ENCODE measurements at places on chromosomes 5 and 9.

GRCh38 chr9:20262611-20263010, 359.7 kb downstream of the MLLT3 start:
- DNase-seq: no peak

GRCh38 chr5:149445739-149446369, 66.8 kb upstream of the IL17B start:
- no peak for DNase-seq

DNA sequence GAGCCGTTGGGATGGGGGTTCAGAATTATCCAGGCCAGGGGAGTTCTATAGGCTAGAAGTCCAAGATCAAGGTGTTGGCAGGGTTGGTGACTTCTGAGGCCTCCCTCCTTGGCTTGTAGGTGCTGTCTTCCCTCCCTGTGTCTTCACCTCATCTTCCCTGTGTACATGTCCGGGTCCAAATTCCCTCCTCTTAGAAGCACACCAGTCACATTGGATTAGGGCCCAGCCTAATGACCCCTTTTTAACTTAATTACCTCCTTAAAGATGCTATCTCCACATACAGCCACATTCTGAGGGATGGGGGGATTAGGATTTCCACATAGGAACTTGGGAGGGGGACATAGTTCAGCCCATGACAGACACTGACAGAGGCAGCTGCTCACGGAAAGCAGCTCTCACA, 12.1 kb downstream of the LRSAM1 start:
- DNase-seq: no peak

- DNase-seq: no peak
Observed at GRCh38 chr9:118439441-118439840, 735.2 kb downstream of the TLR4 start.

GRCh38 chr9:95499847-95500246, 16.9 kb downstream of the PTCH1 start:
- DNase-seq: no peak

- no peak for DNase-seq
Observed at GRCh38 chr5:100518377-100518776, 16.8 kb upstream of the FAM174A start.

DNA sequence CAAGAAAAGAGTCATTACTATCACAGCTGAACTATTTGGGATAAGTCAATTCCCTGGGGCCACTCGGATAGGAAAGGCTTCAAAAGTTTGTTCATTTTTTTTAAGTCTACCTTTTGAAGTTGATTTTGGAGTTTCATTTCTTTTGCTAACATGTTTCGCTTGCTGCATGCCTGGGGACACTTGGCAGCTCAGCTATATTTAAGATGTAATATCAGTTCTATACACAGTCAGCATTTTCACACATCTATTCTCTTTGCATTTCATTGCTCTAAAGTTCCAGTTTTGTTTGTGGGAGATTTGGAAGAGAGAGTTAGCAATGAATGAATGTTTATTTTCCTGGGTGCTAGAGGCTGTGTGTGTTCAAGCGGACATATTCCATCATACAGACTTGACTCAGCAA, 445.2 kb upstream of the GRAMD2B start:
- DNase-seq: no peak

- no peak for DNase-seq
Observed at GRCh38 chr5:30324083-30324482, 869.4 kb upstream of the CDH6 start.

DNA sequence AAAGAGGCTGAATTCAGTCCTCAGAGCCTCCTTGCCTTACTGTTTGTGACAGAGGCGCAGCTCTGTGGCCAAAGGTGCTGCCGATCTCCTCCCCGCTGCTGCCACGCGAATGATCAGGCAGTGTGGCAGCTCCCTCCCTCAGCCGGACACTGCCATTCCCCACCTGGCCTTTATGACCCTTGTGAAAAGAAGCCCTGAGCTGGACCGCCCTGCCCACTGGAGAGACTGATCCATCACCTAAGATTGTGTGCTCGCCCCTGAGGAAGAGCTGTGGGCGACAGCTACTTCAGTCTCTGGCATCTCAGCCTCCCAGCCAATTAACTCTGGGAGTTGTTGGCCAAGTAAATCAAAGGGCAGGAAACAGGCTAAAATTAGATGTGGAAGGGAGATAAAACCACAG, 90.9 kb downstream of the CARTPT start:
- DNase-seq: no peak

DNA sequence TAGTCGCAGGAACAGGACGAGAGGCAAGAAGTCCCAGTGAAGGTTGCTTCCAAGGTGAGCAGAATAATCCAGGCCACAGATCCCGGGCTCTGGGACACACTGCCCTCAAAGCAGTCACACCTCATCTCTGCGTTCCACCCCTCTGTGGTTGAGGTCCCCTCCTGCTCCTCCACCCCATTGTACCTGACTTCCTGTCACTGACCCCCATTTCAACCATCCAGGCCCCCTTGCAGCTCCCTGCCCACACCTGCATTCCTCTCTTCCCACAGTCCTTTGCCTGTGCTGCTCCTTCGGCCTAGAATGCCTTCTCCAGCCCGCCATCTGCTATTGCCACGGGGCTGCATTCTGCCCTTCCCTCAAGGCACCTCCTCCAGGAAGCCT, 73.5 kb downstream of the PAX5 start:
- no peak for DNase-seq

DNA sequence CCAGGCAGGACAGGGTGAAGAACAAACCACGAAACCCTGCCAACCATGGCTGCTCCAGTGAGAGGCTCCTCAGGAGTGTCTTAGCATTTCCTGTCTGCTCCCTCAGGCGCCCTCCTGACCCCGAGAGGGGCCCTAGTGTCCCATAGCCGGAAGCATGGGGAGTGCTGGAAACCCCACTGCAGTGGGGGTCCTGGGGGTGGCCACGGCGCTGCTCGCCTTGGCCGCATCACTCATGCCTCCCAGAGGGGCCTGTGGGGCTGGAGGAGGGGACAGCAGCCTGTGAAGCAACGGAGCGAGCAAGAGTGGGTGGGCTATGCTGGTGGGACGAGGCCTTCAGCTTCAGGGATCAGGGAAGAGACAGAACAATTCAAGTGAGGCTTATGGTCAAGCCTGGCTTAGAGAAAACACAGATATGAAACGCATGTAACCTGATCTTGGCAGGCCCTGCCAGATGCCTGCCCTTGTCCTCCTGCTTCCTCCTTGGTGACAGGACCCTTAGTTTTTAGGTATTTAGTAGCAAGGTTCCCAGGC, 219.1 kb downstream of the FANCC start:
- no peak for DNase-seq

DNA sequence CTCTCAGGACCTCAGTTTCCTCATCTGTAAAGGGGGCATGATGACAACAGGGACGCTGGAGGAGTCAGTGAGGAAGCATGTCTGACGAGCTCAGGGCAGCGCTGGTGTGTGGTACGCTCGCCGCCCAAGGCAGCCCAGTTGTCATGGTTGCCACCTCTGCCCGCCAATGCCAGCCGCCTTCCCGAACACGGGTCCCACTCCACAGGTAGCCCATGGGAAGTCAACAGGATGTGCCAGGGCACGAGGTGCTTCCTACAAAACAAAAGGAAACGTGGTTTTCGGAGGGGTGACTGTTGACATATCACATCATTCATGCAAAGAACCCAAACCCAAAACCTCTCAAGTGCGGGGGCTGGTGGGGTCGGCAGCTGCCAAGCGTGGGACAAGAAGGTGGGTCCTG, 58.1 kb downstream of the NEK6 start:
- DNase-seq: no peak

GRCh38 chr9:34381323-34381722, 4.6 kb upstream of the MYORG start:
- no peak for DNase-seq

DNA sequence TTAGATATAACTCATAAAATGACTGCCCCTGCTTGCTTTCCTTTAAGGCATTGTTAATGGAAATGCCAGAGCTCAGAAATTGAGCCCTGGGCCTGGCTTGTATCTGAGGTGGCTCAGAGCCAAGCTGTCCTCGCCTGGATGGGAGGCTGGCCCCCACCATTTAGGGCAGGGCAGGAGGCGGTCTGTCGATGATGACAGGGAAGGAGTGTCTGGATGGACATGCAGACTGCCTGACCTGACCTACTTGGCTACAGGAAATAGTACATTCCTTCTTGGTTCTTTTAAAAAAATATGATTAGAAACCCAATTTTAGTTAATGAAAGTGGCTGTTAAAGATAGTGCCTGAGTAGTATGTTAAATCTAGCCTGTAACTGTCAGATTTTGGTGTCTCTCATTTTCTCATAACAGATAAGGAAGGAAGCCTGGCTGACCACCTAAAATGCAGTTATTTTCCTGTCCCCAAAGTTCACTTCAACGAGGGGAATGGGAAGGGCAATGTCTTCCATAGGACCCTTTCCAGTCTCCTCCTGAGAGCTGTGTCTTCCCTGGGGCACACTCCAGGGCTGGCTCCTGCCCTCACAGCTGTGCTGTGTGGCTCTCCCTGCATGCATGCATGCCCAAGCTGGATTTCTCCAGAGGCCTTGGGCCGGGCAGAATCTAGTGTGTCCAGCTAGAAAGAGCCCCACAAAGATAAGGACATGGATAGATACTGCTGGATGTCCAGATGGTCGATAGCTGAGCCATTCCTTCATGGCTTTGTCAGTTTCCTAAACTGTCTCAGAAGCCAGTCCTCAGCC, 42.3 kb downstream of the MACROH2A1 start:
- no peak for DNase-seq

GRCh38 chr9:99274016-99274415, 51.9 kb downstream of the SEC61B start:
- DNase-seq: no peak

GRCh38 chr5:100406640-100407039, 128.5 kb upstream of the FAM174A start:
- peak; percentile 69 for DNase-seq

DNA sequence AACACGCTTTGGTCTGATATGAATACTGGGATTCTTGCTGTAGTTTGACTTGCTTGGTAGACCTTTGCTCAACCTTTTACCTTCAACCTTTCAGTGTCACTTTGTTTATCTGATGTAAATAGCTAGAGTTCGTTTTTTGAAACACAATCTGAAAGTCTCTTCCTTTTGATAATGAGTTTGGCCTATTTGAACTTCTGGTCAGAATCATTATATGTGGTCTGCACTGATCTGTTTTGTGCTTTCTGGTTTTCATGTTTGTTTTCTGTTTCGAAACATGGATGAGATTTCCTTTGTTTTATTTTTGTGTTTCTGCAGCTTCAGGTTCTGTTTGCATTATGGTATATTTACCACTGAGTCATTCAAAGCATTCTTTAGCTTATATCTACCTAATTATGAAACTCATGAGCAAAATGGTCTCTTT, 217.5 kb downstream of the GABBR2 start:
- DNase-seq: no peak

GRCh38 chr9:107033966-107034365, 171.0 kb downstream of the ZNF462 start:
- DNase-seq: no peak

DNA sequence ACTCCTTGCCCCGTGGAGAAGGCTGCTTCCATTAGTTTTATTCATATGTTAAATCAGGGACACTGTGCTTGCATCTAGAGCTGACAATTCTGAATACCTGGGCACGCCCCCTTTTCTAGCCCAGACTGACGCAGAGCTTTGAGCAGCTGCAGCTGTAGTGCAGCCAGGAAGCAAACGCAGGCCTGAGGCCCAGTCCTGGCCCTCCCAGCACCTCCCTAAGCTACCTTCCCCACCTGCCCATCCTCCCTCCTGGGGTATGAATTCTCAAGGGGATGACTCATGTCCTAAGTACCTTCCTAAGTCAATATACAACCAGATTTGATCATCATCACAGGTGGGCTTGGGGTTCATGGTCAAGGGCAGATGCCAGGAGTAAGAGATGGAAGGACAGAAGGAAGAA, 3.5 kb downstream of the PHF19 start:
- DNase-seq: no peak

- no peak for DNase-seq
Observed at GRCh38 chr5:34900652-34901051, 14.7 kb downstream of the RAD1 start.

- no peak for DNase-seq
Observed at GRCh38 chr5:108541836-108542235, 159.9 kb upstream of the FBXL17 start.

GRCh38 chr5:62000646-62001045, 305.4 kb upstream of the KIF2A start:
- no peak for DNase-seq

GRCh38 chr9:23321049-23321448, 505.0 kb downstream of the ELAVL2 start:
- DNase-seq: peak; percentile 24

DNA sequence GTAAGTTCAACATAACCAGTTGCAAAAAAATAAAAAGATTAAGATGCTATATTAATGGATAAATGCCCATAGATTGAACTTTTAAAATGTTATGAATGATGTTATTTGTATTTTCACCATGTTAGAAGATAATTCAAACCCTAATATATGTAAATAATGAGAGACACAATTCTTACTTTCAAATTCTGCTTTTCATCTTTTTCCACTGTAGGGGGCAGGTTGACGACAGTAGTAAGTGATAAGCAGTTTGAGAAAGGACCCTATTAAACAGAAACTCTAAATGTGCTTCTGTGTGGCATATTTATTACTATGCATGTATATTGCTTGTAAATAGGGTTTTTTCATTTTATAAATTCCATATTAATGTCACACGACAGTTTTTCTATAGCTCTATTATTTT, 591.1 kb downstream of the SEMA5A start:
- no peak for DNase-seq

DNA sequence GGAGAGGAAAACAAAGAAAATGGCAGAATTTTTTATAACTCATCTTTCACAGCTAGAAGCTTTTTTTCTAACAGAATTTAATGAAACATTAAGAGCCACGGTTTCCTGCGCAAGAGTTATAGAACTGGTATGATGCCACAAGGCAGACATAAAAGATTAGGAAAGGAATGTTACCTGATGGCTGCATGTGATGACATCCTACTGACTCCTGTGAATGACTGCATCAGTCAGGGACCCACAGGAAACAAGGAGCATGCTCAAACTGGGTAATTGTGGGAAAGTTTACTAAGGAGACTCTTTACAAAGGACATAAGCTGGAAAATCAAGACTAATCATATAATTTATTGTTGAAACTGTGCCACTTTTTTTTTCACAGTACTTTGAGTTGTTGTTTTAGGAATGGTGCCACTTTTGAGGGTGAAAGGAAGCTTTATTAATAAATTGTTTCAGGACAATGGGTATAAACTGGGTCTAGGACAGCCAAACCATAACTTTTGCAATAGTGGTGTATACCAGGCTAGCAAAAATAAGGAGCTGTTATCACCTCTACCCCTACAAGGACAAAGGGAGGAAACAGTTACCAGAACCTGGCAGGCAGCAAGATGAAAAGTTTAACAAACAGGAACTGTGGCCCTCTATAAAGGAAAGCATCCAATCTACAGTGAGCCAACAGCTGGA, 5.1 kb upstream of the TSLP start:
- no peak for DNase-seq

DNA sequence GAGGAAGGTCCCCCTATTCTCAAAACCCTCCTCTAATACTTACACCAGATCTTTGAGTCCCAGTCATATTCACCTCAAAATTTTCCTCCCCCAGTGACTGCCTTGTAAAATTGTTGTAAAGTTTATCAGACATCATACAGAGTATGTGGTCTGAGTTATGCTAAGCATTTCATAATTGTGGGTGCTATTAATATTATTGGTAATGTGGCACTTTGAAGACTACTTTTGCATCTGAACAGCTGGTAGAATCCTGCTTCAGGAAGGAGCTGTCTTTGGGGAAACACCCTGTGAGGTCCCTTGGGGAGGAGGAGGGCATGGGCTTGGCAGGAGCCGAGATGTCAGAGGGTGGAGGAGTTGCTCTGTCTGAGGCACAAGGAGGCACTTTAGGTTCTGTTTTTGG, 164.9 kb upstream of the ZNF618 start:
- DNase-seq: no peak

- no peak for DNase-seq
Observed at GRCh38 chr5:82307451-82307850, 29.3 kb upstream of the RPS23 start.

- DNase-seq: no peak
Observed at GRCh38 chr5:64854855-64855254, 86.1 kb downstream of the CWC27 start.
